NCI-H2029 (cell line): ENCODE measurements at places on chromosomes 16 and 17.

- DNase-seq: no peak
These were observed at the start of gene CA7 for GRCh38 chr16:66844342-66845079. TSS of gene CA7 (plus strand) at chr16:66844414. CDS start at chr16:66844488, 74 bp downstream.

DNA sequence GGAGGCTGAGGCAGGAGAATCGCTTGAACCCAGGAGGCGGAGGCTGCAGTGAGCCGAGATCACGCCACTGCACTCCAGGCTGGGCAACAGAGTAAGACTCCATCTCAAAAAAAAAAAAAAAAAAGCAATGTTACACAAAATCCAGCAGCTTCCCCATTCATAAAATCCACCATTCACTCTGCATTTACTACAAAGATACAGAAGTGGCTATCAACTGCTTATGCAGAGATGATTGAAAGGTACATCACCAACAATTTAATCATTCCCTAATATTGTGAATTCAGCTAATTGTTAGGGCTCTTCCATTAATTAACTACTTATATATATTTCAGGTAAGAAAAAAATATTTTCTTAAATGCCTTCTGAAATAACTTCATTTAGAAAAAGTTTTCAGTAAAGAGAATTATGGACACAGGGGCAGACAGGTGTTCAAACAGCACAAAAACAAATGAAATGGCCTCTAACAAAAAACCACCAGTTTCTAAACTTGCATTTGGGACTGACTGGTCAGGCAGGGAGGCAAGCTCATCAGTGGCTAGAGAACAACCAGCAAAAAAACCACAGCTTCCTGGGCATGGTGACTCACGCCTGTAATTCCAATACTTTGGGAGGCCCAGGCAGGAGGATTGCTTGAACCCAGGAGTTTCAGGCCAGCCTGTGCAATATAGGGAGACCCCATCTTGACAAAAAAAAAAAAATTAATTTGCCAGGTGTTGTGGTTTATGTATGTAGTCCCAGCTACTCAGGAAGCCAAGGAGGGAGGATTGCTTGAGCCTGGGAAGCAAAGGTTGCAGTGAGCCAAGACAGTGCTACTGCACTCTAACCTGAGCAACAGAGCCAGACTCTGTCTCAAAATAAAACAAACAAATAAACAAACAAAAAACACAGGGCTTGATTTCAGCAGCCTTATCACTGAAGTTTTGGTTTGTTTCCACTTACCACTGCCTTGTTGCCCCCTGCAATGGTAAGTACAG lies 26.3 kb downstream of the ERN1 start:
- no peak for DNase-seq

DNA sequence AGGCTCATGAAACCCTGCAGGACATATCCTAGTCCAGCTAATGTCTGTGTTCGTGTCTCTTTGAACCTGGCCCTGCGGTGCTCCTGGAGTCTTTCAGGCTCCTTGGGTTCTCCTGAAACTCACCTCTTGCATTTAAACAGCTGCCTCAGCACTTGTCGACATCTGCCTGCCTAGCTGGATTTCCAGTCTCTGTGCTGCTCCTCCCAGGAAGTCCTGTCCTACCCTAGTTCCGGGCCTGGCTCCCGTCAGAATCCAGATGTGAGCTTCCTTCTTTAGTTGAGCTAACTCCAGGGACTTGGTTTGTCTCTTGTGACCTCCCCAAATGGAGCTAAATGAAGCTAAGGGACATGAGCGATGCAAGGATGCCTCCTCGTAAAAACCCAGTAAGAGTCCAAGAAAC lies 155.2 kb upstream of the PIRT start:
- no peak for DNase-seq

DNA sequence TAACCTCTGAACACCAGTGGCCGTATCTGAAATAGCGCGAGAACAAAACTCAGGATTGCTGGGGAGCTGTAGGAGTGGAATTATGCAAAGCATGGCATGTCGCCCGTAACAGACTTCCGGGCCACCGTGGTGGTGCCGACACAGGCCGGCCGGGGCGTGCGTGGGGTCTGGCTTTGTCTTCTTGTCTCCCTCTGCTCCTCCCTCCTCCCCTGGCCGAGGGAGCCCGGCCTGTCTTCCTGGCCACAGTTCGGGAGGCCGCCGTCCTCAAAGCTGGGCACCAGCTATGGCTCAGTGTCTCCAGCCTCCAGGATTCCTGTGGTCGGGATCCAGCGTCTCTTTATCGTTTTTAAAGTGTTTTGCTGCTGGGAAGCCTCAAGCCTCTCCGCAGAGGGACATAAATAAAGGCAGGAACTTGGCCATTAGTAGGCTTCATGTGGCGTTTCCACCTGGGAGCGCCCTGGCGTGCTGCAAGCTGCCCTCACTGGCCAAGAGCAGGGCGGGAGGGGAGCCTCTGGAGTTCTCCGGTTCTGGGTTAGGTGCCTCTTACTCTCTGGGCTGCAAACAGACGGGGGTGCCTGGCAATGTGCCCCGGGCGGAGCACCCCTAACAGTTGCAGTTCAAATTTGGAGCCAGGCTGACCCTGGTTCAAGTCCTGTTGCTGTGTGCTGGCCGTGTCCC lies 22.0 kb upstream of the NPTX1 start:
- no peak for DNase-seq

DNA sequence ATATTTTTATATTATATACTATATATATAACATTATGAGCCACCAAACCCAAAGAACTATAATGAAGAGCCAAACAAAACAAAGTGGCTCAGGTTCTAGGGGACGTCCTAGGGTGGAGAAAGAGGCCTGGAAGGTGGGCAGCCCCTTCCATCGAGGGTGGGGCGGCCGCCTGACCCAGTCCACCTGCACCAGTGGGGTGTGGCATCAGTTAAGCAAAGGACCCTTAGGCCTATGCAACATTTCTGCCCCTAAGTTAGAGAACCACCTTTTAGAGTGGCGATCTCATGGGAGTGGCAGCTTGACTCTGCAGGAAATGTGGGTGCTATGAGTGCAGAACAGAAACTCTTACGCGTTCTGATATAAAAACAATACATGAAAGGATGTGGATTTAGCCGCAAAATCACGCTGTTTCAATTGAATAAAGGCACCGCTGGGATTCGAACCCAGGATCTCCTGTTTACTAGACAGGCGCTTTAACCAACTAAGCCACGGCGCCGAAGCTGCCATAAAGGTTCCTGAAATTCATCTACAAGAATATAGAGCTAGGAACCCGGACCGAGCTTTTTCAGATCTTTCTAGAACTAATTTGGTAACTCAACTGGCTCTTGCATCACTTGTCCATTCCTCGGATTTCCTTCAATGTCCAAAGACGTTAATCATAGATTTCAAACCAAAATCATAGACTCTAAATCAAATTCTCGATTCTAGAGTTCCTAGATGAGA lies 15.6 kb upstream of the AURKB start:
- DNase-seq: no peak

GRCh38 chr16:21710938-21711337 lies 47.2 kb downstream of the OTOA start:
- no peak for DNase-seq

- DNase-seq: peak; percentile 33
These were observed 11.7 kb upstream of the ATP2C2 start for GRCh38 chr16:84356591-84357116.

DNA sequence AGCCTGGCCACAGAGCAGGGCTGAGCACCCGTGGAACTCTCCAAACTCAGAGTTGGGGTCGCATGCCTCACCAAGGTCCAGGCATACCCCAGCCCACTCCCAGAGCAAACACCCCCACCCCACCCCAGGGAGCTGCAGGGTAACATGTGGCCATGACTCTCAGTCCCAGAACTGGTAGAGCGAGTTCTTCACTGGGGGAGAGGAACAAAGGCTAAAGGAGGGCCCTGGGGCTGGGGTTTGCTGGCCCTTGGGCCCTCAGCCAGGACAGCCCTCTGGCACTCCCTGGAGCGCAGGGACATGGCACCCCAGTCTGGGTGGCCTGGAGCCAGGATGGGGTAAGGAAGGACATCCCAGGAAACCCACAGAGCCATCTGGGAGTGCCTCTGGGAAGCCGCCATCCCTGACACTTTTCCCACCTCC lies 4.2 kb downstream of the HID1 start:
- no peak for DNase-seq

DNA sequence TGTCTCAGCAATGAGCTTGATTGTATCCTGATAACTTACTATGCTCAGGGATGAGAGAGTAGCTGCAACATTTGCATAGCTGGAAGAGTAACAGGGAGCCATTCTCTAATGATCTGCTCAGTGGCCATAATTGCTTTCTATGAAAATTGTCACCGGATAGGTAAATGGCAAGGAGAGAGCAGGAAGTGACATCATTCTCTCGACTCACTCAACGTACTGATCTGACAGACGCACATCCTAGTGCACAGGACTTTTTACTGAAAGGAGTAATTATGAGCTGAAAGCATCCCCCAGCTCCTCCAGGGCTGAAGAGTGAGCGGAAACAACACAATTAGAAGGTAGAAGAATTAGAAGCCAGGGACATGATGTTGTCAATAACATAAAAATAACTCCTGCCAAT lies 71.8 kb downstream of the IRX5 start:
- DNase-seq: no peak

DNA sequence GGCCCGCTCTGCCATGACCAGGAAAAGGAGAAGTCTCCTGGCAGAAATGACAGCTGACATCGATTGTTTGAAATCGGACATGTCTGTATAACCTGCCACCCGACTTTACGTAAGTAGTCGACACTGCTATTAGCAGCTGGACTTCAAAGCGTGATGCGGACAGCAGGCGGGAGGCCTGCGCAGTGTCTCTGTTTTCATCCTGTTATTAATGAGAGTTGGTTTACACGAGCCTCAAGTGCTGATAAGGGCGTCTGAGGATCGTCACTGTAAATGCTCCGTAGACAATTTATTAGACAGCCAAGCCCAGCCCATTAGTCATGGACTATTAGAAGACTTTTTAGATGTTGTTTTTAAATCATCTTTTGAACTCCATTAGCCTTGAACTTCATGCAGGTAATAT lies 328.3 kb downstream of the FOXL1 start:
- no peak for DNase-seq

DNA sequence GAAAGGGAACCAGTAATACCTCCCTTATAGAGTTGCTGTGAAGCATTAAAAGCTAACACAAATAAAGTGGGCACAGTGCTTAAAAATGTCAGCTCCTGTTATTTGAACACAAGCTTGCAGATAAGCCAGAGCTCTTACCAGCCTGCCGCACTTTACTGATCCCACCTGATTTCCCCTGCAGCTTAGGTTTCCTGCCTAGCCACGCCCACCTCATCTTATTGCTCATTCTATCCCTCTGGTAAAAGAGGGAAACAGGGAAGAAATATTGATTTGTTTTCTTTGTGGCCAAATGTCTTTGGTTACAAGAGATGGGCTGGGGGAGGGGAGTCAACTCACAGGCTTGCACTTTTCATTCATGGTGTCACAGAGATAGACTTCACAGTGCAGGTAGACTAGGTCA lies 9.6 kb upstream of the GP2 start:
- peak; percentile 26 for DNase-seq

GRCh38 chr16:13902052-13902451 lies 17.9 kb upstream of the ERCC4 start:
- DNase-seq: no peak

DNA sequence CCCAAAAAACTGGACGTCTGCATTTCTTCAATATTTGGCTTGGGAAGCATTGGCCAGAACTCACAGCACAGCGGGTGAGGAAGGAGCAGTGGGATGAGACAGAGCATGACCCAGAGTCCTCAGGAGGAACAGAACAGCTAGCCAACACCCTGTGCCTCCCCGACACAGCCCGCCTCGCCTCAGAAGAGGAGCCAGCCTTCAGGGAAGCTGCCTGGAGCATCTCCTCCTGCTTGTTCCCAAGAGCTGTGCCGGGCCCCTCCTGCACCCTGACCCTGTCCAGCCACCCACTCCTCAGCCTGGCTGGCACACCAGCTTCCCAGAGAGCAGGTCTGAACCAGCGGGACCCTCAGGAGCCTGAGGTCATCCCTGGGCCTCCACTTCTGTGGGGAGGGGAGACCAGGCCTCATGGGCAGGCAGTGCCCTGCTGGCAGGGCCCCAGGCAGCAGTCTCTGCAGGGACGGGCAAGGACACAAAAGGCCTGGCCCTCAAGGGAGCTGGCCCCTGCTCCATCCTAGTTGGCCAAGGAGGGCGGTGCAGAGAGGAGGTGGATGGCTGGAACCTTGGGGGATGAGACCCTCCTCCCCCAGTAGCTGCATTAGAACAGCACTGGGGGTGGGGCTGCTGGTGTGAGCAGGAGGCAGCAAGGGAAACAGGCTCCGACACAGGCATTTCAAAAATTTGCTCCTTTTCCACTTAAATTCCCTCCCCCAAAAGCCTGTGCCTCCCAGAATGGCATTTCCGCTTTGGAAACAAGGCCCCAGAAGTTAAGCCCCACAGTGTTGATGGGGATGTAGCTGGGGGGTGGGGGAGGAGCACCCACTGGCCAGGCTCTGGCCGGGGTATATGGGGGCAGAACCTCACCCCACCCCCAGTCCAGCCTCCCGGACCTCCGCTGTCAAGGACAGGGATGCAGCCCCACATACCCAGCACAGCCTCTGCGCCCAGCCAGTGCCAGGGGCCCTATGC lies 1.8 kb upstream of the BCAR1 start:
- no peak for DNase-seq

- DNase-seq: no peak
These were observed 2.7 kb downstream of the PRSS53 start for GRCh38 chr16:31085873-31086628.

GRCh38 chr17:63116228-63116627 lies 150.2 kb downstream of the TANC2 start:
- no peak for DNase-seq

DNA sequence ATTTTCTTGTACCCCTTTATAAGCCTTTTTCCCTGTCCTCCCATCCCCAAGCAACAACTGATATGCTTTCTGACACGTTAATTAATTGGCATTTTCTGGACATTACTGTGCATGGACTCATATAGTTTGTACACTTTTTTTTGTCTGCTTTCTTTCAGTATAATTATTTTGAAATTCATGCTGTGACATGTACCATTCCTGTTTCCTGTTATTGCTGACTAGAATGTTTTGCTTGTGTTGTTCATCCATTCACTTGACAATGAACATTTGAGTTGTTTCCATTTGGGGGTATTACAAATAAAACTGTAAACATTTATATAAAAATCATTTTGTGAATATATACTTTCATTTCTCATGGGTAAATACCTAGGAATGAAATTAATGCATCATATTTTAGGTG lies 50.6 kb downstream of the RBBP6 start:
- no peak for DNase-seq

GRCh38 chr16:27347930-27348685 lies 34.3 kb downstream of the IL4R start:
- DNase-seq: no peak

DNA sequence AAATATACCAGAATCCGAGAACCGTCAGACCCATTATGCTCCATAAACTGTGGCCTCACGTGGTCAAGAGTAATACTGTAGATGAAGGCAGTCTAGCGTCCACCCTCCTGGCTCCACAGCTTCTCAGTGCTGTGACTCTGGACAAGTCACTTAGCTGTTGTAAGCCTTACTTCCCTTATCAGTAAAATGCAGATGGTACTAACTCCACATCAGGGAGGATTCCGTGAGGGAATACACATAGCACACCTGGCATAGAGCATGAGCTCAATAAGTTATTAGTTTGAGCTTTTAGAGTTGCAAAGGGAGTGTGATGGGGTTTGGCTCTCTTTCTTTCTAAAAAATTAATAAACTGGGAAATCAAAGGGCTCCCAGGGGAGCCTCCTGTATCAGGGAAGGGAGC lies 49.9 kb downstream of the CDYL2 start:
- no peak for DNase-seq
